ENCODE measurements at places on chromosomes 11 and 22. TPM values are rescaled to one million over a fixed set of nuclear protein-coding genes. Genes with fewer than 3 reads are reported as not detected.

Gene GLYATL1B
- total RNA-seq, result not detected

GRCh38 chr11:129418039-129418438, 42.4 kb downstream of the BARX2 start:
- no peaks in the 10 kb centered on the region for H3K36me3 ChIP-seq
- no peak overlapping the region for H3K27ac ChIP-seq
- DNase-seq, result no peak
- no peaks in the 10 kb centered on the region for H3K4me1 ChIP-seq
- no peaks in the 10 kb centered on the region for H3K27me3 ChIP-seq
- no peak overlapping the region for H3K4me3 ChIP-seq

GRCh38 chr11:98568013-98568412, 452.7 kb upstream of the CNTN5 start:
- H3K4me3 ChIP-seq, result no peak overlapping the region
- no peak overlapping the region for H3K27ac ChIP-seq
- no peaks in the 10 kb centered on the region for H3K4me1 ChIP-seq
- H3K27me3 ChIP-seq, result no peaks in the 10 kb centered on the region
- no peaks in the 10 kb centered on the region for H3K36me3 ChIP-seq
- peak; percentile 8 for DNase-seq

Gene DNAL4
- total RNA-seq, result 21.5 TPM

Gene CDC42BPG
- total RNA-seq, result 18.0 TPM

Gene PAMR1
- total RNA-seq, result 0.65 TPM

DNA sequence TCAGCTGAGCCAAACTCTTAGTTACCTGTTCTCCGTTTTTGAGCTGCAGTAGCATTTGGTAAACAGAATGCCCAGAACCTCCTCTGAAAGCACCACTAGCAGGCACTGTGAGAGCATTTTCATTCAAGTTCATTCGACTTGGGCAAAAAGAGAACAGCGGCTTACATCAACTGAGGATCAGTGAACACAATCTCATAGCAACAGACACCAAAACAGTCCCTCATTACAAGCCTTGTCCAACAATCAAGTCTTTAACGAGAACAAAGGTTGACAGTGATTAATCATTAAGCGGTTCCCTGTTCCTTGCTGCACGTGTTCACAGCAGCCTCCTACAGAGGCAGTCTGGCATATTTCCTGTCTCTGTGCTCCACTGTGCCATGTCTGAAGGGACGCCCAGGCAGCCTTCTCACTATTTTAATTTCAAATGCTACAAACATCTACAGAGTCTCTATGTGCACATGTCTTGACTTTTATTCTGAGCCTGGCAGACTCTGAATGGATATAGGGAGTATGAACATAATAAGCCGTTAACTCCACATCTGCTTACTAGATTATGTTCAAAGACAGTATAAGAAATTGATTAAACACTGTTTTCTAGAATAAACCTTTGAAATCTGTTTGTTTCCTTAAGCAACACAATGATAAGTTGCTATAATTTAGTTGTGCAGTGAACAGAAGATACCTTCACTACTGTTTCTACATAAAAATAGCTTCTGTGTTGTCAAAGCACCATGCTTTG, 88.3 kb upstream of the MTMR2 start:
- no peak for DNase-seq
- H3K27ac ChIP-seq, result peak overlapping the region; percentile 54
- H3K4me3 ChIP-seq, result no peak overlapping the region
- H3K36me3 ChIP-seq, result no peaks in the 10 kb centered on the region
- H3K27me3 ChIP-seq, result no peaks in the 10 kb centered on the region

Gene CSNK2A3
- total RNA-seq, result 3.2 TPM

- no peaks in the 10 kb centered on the region for H3K27me3 ChIP-seq
- H3K27ac ChIP-seq, result no peak overlapping the region
- H3K4me3 ChIP-seq, result no peak overlapping the region
- H3K36me3 ChIP-seq, result no peaks in the 10 kb centered on the region
- no peak for DNase-seq
Observed at GRCh38 chr22:40451210-40451609, 80.8 kb downstream of the SGSM3 start.

All from left lung (tissue), 14 donors.